ENCODE measurements at places on chromosomes 6 and 20.

GRCh38 chr6:96812077-96812703 lies 25.1 kb downstream of the GPR63 start:
- DNase-seq, result no peak

DNA sequence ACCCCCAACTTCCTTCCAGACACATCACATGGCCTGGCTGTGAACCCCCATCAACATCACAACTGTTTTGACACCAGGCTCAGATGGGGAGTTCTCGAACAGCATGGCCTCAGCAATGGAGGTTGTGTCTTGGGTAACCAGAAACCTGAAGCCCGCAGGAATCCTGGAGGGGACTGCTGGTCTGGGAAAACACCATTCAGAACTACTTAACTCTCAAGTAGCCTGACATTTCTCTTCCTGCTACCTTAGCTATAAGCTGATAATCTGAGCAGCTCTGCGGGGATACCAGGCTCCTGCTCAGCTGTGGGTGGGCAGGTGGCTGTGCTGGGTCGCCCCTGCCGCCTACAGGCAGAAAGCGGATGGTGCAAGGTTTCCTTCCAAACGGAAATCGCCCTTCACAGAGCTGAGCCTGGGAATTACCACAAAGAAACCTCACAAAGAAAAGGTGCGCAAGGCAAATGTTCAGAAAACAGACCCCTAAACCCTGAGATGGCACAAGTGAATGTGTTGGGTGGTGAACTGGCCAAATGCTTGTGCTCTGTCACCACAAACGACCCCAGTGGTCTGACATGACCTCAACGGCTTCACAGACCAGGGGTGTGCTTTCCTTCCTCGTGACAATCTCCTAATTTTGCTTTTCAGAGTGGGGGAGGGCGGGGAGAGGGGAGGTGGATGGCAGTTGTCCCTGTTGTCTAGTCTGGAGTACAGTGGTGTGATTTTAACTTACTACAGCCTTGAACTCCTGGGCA lies 29.5 kb downstream of the SNX5 start:
- DNase-seq, result peak; percentile 28

- DNase-seq, result no peak
These were observed 271.4 kb upstream of the MAN1A1 start for GRCh38 chr6:119620846-119621555.

DNA sequence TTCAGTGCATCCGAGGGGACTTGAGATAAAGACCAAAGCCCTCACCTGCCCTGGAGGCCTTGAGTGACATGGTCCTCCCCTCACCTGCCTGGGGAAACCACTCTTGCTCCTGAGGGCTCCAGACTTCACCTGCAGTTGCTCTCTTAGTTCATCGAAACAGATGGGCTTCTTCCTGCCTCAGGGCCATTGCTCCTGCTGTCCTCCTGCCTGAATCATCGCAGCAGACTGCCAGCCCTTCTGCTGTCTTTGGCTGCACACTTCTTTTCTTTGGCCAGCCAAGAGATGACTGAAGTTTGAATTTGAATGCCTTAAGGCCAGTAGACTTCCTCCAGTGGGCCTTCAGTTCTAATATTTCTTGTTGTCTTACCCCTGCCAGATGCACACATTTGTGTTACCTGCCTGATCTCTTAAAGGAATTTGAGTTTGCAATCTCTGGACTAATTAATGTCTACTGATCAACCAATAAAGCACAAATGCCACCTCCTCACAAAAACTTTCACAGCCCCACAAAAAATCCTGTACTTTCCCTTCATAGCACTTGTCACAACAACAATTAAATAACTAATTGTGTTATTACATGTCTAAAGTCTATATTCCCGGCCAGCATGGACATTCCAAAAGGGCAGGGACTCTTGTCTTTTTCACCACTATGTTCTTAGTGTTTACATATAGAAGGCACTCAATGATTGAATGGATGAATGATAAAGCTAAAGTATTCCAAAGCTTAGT lies 56.7 kb upstream of the SGK1 start:
- no peak for DNase-seq

DNA sequence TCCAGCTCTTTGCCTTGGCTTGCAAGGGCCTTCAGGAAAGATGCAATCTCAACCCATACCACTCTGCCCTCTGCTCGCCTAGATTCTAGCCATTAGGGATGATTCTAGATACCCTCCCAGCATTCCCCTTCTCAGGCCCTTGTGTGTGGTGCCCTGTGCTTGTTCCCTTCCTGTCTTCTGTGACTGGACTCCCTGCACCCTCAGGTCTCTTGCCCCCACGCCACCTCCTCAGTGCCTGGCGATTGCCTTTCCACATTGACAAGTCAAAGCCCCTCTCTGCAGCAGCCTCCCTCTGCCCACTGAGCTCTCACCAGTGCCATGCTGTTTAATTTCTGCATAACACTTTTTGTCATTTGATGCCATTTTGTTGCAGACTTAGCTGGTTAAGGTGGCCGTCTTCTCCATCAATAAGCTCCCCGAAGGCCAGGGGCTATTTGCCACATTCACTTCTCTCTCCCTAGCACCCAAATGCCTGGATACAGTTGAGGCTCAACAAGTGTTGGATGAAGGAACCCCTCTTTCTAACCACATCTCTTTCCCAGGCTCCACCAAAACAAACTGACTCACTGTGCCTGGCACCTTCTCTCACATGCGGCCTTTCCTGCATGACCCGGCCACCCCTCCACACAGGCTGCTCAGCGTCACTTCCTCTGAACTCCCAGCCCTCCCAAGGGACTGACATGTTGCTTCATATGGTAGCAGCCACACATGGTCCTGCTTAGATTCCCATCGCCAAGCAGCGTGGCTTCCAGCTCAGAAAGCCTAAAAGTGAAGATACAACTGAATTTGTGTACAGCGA lies 4.6 kb upstream of the TXNDC5 start:
- DNase-seq, result no peak

DNA sequence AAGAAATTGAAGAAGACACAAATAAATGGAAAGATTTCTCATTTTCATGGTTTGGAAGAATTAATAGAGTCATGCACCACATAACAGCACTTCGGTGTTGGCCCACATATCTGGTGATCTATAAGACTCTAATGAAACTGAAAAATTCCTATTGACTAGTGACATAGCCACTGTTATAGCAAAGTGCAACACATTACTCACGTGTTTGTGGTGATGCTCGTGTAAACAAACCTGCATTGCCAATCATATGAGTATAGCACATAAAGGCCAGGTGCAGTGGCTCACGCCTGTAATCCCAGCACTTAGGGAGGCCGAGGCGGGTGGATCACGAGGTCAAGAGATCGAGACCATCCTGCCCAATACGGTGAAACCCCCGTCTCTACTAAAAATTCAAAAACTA lies 84.4 kb upstream of the STMND1 start:
- no peak for DNase-seq

DNA sequence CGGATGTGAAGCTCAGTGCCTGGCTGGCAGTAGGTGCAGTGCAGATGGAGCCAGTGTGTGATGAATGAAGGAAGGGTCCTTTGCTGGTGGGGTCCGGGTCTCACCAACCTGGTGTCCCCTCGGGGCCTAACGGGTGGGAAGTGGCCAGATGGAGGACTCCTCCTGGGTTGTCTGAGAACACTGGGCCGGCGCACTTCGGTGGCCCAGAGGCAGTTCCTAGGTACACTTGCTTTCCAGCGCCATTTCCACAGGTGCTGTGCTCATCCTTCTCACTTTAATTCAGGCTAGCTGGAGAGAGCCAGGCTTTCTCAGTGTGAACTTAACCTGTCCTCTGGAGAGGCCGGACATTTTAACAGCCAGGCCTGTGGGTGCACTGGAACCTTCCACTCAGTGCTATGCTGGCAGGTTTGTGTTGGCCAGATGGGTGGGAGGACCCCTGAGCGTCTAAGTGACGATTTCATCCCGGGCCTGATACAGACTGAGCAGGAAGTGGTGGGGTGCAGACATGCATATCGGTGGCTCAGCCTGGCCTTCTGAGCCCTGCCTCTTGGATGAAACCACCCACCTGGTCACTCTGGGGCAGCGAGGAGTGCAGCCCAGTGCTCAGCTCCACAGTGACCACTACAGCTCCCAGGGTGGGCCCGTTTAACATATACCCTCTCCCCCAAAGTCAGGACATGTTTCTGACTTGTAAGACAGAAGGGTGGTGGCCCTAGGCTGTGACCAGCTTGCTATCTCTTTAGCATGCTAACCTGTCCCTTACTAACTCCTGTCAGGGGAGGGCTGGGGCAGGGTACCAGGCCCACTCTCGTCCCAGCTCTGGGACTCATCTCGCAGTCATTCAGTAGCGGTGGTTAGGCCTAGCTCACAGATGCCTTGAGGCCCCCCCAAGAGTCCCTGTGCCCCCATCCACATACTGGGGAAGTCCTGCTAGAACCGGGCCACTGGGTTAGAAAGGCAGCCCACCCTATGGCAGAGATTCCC lies 8.2 kb upstream of the PYGB start:
- DNase-seq, result no peak

DNA sequence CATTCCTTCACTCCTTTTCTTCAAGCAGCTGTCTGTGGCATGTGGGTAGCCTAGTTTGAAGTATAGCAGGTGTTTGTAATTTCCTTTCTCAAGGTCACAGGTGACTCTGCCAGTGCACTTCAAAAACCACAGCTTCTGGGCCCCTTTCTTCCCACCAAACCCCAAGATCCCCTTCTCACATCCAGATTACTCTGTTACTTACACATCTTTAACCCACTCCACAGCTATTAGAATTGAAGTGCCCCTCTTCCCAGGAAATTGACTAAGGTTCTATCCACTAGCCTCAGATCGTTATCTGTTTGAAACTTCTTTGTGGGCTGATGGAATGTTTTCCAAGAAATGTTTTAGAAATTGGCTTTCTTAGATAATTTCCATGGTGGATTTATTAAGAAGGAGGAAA lies 150.8 kb downstream of the AHI1 start:
- DNase-seq, result no peak

DNA sequence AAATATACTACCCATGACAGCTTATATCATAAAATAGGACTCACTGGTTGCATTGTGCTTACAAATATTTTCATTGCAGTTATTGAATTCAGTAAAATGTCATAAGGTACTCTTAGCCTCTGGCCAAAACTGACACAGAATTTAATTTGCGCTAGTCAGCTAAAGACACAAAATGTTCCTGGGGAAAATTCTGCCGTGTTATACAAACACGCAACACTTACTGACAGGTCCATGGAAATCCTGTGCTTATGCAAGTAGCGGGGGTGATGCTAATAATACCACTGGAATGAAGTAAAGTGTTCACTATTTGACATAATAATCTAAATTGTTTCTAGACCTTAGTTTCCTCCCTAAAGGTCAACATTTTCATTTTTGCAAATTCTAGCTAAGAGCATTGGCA lies 354.4 kb upstream of the RSPO3 start:
- no peak for DNase-seq

DNA sequence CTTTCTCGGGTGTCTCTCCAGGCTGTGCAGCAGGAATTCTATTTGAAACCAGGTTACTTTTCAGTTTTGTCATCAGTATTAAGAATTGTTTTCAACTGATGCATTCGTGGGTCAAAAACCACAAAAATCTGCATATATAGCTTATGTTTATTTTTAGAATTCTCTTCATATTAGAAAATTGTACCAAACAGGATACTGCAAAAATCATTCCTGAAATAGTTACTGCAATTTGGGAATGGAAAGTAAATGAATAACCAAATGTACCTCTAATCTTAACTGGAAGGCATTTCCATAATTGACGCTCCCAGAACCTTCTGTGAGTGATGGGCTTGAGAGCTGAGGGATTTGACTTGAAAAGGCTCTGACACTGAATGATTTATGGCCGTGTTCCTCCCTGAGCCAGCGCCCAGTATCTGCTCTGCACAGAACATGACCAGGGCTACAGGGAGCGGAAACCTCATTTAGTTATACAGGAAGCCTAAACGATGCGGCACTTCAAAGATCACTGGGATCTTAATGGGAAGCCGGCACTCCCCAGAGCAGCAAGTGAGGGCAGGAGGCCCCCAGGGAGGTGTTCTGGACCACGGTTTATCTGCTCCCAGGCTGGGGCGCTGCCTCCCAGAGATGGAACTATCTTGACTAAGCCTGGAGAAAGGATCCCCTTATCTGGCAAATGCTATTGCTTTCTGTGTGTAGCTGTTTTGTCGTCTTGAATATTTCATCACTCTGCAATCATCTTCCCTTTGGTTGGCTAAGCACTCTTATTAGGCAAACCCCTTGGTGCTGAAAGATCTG lies 446.0 kb downstream of the QKI start:
- DNase-seq, result no peak

DNA sequence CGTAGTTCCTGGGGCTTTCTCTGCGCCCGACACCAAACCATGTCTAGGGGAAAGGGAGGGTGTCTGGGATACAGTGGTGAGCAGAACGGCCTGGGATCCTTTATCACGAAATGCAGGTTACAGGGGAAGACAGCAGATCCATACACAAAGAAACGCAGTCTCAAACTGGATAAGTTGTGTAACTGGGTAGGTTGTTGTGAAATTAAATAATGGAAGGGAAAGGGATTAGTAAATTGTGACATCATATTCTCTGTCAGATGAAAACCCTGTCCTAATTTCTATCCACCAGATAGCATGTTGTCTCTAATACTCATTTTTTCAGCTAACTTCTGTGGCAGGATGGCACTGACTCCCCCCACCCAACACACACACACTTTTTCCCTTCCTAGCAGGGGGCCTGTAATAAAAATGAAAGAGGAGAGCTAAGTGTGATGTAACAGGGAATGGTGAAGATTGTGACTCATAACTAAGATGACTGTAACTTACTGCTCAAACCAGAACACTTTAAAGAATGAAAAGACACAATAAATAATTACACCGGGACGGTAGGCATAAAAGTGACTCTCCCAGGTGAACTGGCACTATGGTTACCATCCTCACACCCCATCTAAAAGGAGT lies 769 bp upstream of the TRPC4AP start:
- no peak for DNase-seq

- peak; percentile 82 for DNase-seq
These were observed at the start of gene RPP40 for GRCh38 chr6:5003604-5004372. RPP40 (minus strand) TSS chr6:5004037; CDS start chr6:5004002, 35 bp downstream.

GRCh38 chr6:139860203-139860602 lies 485.8 kb upstream of the CITED2 start:
- no peak for DNase-seq

DNA sequence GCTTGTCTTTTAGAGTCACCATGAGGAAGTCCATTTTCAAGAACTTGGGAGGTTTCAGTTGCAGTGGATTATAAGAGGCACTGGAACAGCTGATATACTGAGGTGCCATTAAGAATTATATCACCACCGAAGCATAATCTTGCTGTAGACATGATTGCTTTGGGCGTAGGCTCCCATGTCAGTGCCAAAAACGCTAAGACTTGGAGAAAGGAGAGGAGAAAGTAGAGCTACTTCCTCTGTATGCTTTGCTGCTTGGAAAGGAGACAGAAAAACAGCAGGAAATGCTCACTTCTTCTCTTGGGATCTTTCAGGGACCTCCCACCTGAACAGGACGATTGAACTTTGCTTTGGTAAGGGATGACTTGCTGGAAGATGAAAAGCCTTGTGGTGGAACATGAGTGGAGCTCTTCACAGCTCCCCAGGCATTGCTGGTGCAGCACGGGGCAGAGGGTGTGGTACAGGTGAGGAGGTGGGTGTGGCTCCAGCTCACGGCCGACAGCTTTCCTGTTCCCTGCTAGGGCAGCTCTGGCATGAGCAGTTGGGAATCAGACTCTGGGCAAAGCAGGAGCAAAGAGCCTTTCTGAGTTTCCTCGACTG lies 190.4 kb upstream of the JAG1 start:
- DNase-seq, result no peak
